Thoracic aorta (tissue), 2 donors: ENCODE measurements at places on chromosomes 2 and 18.

- DNase-seq, result no peak
Measured at GRCh38 chr2:165857876-165858275, 63.8 kb upstream of the GALNT3 start.

- no peak for DNase-seq
Measured at GRCh38 chr2:129203331-129203730, 776.1 kb upstream of the RAB6C start.

DNA sequence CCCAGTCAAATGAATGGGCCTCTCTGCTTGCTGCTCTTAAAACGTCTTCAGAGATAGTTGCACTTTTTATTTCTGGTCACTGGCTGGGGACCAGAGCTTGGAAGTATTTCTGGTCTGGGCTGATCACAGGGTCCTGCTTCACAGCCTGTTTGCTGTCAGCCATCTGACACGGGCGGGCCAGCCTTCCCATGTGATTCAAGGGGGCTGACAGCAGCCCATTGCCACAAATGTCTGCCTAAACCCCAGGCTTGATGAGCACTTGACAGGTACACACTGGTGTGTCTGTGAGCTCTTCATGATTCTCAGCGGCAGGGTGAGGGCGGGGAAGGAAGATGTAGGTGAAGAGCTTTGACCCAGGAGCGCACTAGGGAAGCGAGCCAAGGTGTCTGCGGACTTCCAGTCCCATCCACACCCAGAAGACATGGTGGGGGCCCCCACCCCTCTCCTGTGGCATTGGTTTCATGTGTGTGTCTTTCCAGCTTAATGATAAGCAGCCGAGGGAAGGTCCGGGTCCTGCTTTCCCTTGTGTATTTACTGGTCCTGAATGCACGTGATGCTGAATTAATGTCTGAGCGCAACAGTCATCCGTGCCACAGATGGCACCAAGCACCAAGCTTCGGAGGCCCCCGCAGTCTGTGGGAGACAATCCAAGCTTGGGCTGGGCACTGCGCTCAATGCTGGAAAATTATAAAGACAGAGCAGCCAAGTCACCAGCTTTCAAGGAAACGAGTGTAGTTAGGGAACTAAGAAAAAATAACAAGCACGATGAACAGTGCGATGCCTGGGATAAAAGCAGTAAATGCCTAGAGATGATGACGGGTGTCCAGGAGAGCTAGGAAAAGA lies 73.3 kb downstream of the SH3BP4 start:
- no peak for DNase-seq

GRCh38 chr2:226030788-226031646 lies 631.5 kb downstream of the NYAP2 start:
- no peak for DNase-seq

GRCh38 chr2:187499941-187500532 lies 52.0 kb upstream of the CALCRL start:
- no peak for DNase-seq

DNA sequence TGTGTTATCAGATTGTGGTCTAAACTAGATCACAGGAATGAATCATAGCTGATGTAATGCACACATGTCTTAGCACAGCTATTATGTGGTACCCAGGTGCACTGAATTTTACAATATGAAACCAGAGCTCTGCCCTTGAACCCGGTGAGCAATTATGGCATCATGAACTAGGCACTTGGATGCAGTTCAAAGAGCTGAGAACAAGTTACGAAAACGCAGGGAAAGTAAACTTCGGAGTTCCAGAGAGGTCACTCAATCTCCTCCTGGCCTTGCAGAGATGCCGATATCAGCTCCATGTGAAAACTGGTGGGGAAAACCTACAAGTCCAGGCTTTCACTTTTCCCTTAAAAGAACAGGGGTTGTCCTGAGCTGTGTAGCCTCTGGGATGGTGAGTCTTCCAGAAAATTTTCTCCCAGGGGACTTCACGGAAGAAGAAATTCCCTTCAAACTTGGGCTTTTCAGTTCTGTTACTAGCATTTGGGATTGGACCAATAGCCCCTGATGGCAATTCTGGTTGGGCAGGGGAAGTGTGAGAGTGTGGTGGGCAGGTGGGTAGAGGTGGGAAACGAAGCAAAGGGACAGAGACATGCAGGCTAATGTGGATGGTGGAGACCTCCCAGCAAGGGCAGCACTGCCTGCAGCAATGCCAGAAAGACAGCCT lies 71.1 kb upstream of the SH3BP4 start:
- no peak for DNase-seq

DNA sequence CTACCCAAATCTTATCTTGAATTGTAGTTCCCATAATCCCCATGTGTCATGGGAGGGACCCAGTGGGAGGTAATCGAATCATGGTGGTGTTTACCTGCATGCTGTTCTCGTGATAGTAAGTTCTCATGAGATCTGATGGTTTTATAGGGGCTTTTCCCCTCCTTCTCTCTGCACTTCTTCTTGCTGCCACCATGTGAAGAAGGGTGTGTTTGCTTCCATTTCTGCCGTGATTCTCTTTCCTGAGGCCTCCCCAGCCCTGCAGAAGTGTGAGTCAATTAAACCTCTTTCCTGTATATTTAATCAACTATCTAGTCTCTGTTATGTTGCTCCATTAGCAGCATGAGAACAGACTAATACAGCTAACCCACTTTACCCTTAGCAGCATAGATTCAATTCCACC lies 37.6 kb downstream of the CDC42EP3 start:
- no peak for DNase-seq

- no peak for DNase-seq
Measured at GRCh38 chr18:22601481-22601880, 183.8 kb upstream of the CTAGE1 start.
